Left renal pelvis (tissue), 4 donors: ENCODE measurements at places on chromosomes 2 and 18. TPM values are rescaled to one million over a fixed set of nuclear protein-coding genes. Genes with fewer than 3 reads are reported as not detected.

Gene SERPINB12
- polyA plus RNA-seq = not detected

Gene ARHGAP25
- polyA plus RNA-seq = 7.9 TPM

Gene MERTK
- polyA plus RNA-seq = 20.0 TPM

Gene TRIM54
- polyA plus RNA-seq = 3.1 TPM

Gene NEU2
- not detected for polyA plus RNA-seq

- no peak for DNase-seq
Observed at GRCh38 chr2:105615305-105615704, 129.4 kb upstream of the NCK2 start.

DNA sequence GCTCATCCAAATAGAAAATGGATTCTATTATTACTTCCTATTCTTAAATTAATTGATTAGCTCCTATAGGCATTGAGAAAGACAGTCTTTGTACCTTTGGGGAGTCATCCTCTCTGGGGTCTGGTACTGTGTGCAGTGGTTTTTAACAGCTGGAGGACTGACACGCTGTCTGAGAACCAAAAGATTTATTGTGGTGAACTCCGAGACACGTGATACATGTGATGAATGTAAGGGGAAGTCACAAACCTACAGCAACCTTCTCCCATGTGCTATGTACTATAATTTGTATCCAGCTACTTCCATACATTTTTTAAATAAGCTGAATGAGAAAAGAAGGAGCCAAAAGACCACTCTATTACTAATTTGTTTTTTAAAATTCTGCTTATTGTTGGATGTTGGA, 133.7 kb downstream of the GALNT3 start:
- DNase-seq = no peak

DNA sequence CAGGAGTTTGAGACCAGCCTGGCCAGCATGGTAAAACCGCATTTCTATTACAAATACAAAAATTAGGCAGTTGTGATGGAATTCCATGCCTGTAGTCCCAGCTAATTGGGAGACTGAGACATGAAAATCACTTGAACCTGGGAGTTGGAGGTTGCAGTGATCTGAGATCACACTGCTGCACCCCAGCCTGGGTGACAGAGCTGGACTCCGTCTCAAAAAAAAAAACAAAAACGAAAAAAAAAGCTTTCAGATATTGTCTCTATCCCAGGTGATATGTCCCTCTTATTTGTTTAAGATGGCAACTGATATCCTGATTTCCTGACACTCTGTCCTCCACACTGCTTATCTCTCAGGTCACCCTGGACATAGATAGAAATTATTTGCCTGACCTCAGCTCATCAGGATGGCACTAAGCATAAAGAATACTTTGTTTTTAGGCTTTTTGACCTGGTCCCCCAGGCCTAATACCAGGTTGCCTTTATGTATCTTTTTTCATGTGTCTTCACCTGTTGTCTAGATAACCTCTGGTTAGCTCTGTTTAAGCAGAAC, 295.2 kb upstream of the KCNJ3 start:
- DNase-seq = no peak

DNA sequence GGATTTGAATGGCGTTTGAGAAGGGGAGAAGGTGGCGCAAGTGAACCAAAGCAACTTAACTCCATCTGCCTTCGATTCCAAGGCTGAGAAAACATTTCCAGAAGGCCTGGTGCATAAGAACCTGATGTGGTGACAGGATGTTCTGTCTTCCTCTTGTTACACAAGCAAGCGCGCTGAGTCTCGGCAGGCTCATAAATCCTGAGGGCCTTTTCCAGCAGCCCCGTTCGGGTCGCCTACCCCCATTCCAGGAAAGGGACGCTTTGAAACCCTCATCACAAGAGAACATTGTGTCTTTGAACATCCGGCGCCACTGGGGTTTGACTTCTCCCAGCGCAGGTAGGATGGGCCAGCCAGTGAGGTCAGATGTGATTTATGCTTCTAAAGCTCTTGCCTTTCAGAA, 403.5 kb downstream of the SETBP1 start:
- peak; percentile 50 for DNase-seq

- DNase-seq = no peak
Observed at GRCh38 chr18:61360404-61361383, 27.5 kb downstream of the CDH20 start.

DNA sequence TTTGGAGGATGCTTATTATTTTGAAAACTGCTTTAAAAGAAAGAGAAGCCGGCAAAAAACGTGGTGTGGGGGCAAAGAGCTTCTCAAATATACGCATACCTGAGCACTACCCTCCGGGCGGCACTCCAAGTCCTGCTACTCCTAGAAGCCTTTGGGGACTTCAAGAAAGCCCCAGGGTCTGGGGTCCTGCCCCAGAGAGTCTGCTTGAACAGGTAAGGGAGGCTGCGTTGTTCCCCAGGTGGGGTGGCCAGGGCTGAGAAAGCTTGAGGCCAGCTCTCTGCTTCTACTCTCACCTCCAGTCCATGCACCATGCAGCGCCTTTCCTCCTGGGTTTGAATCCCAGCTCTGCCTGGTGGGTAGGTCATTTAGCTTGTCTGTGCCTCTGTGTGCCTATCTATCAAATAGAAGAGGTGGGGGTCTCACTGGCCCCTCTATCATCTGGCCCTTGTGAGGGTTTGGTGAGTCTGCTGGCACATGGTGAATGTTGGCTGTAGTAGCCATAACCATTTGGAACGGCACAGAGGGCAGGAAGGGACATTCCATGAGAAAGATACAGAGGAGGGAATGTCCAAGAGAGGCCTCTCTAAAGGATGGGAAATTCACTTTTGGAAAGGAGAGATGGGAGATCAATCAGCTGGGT, 19.5 kb downstream of the MALL start:
- DNase-seq = no peak

GRCh38 chr2:96089356-96090195, 26.8 kb downstream of the ADRA2B start:
- no peak for DNase-seq

- DNase-seq = no peak
Observed at GRCh38 chr2:98308068-98308467, 38.2 kb upstream of the CNGA3 start.

DNA sequence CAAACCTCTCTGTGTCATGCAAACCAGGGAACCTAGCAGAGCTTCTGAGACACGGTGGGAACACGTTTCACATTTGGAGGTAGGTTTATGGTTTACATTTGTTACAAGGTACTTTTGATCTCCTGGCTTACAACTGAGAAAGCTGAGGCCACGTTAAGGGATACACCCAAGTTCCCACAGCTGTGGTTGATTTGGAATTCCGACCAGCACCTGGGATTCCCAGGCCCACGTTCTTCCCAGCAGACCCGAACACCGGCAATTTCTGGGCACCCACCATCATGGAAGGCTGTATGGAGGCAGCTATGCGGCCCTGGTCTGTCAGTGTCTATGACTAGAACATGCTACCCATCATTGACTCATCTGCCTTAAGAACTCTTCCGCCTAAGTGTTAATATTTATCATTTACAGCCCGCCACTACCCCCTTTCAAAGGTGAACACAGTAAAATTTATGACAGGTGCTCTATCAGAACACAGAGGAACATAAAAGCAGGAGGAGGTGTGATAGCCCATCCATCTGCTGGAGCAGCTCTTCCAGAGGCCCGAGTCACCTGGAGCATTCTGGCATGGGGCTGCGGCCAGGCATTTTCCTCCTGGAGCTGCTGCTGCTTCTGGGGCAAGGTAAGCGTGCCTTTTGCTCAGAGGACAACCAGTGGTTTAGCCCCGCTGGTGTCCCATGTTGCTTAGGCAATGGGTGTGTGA, at the start of gene PLB1:
TSS of gene PLB1 (plus strand) at position 510 of the 700 bp plus-strand sequence. CDS start at position 565, 55 bp downstream.
- no peak for DNase-seq

DNA sequence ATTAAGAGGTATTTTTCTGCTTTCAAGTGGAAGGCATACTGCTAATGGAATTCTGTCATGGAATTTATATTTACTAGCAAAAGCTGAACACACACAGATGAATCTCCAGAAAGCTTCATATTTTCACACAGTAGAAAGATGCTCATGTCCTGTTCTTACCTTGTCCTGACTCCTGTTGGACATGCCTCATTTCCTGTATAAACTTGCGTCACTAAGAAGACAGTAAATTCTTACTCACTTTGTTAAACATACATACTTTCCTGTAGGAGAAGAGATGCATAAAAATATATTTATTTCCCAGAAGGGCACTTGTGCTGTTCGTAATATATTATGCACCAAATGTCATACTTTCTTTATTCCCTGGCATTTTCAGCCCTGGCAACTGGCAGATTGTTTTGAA, 238.3 kb upstream of the RASGRP3 start:
- no peak for DNase-seq
